ENCODE measurements at places on chromosomes 3 and 15.

GRCh38 chr3:70608434-70608833, 296.0 kb upstream of the MDFIC2 start:
- no peak for DNase-seq

DNA sequence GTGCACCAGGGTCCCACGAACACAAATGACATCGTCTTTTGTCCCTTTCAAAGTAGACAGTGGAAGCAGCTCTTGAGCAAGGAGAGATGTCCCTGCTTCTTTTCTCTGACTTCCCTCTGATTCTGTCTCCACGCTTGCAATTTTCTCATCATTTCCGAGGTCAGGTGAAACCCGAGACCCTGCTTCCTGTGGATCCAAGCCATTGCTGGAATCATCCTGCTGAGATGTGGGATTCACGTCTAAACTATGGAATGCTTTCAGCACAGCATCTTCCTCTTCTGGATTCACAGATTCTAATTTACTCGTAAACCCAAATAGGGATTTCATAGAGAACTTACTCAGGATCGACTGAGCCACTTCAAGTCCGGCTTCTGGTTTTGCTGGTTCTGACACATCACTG, 127.1 kb downstream of the FMN1 start:
- DNase-seq = no peak

DNA sequence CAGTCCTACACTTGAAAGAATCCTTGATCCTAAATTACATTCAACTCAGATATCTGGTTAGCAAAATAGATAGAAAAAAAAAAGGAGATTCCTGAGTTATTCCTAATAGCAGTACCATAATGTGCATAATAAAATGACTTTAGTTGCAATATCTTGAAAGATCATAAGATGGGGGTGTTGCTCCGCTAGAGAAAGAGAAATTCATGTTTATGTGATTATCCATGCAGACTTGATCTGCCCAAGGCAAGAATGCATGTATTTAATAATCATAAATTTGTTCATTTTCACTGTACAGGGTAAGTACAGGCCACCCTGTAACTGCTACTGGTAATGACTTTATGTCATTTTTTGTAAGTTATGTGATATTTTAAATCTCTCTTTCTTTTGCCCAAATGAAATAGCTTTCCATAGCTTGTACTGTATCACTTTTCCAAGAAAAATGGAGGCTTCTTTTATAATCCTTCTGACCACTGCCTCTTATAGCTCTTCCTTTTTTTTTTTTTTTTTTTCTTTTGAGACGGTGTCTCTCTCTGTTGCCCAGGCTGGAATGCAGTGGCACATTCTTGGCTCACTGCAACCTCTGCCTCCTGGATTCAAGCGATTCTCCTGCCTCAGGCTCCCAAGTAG, 84.6 kb downstream of the HCN4 start:
- DNase-seq = no peak

GRCh38 chr3:39000008-39000450, 51.7 kb downstream of the SCN11A start:
- no peak for DNase-seq

DNA sequence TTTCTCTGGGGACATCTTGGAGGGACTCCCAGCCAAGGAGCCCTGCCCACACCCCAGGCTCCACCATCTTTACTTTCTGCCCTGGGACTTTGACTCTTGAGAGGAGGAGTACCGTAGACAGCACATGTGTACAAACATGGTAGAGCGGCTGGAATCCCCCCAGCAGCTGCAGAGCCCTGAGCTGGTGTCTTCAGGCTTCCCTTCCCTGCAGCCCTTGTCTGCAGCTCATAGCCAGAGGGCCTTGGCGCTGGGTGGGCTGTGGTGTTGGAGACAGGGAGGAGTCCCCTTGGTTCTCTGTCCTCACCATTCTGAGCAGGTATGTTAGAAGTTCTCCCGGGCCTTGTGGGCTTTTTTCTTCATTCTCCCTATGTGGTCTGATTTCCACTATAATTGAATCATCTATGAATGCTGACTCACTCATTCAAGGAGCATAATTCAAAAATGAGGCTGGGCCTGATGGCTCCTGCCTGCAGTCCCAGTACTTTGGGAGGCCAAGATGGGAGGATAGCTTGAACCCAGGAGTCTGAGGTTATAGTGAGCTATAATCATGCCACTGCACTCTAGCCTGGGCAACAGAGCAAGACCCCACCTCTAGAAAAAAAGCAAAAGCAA, 97.8 kb upstream of the MEF2A start:
- DNase-seq = no peak

DNA sequence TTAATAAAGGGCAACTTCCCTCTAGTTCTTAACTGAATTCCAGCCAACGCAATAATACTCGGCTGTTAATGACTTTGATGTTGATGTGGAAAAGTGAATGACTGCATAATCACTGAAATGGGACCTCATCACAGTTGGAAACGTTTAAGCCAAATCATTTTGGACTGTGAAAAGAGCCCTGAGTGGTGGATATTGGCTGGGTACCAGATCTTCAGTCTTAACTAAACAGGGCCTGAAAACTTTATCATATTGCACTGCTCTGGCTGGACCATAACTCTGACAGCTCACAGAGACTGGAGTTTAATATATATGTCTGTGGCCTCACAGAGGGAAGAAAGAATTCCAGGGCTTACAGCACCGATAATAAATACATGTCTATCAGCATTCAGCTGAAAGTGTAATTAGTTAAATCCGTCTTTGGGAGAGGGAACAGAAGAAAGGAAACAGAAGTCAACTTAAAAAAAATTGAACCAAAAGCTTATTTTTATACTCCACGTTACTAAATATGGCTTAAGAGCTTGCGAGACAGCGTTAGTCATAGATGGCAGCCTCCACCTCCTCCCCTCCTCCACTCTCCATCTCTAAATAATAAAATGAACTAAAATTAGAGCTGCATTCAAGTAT, 222.3 kb upstream of the CDIN1 start:
- DNase-seq = no peak

DNA sequence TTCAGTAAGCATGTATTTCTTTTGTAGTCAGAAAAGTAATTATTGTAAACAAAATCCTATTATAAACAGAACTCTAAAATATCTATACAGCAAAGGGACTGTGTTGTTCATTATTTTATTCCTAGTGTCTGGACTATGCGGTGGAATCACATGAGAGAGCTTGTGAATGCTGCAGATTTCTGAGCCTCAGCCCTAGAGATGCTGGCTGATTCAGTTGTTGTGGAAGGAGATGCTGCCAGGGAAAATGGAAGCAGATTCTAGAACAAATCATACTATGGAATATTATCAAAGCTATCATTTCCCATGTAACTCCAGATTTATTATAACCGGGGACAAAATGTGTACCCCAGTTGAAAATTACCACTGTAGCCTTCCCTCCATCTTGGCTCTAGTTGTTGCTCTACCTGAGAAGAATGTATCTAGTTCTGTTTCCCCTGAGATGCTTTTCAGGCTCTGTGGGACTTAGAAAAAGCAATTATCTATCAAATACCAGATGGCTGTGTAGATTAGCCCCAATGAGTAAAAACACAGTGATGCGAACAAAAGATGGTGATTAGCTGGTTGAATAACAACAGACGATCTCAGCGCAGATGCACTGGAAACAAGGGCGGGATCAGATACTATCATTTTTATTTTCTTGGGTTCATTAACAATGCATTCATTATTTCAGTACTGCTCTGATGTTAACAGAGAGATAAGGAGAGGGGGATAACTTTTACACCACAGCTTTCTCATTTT, 131.3 kb downstream of the TMEM108 start:
- no peak for DNase-seq

DNA sequence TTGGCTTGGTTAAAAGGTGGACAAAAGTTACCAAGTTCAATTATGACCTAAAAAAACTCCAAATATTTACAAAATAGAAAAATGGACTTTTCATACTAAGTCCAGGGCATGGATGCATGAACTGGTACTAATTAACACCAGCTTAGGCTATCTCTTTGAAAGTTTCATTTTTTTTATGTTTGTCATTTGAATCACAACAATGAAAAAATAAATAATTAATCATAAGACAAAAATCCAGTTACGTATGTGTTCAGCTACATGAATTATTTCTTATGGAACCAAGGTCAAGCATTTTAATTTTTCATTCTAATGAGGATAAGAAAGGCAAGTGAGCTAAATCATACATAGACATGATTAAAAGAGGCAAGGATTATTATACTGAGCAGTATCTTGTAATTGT, 23.7 kb upstream of the STRIT1 start:
- no peak for DNase-seq

GRCh38 chr3:11220230-11220629, 52.0 kb upstream of the ATG7 start:
- DNase-seq = no peak

DNA sequence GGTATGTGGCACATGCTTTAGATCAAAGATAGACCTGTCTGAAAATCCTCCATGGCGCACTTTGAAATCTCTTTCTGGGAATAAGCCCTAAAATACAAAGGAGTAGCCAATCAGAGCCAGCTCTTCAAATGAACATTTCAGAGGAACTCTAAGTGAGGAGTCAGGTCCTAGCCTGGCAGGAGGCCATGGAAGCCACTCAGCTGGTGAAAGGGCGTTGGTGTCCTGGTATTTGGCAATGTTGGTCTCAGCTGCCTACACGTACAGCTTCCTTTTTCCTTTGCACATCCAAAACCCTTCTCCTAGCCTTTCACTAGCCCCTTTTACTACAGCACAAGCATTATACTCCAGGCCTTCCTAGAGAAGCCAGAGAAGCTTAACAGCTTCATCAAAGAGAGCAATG, 5.5 kb downstream of the WDR73 start:
- DNase-seq = no peak

DNA sequence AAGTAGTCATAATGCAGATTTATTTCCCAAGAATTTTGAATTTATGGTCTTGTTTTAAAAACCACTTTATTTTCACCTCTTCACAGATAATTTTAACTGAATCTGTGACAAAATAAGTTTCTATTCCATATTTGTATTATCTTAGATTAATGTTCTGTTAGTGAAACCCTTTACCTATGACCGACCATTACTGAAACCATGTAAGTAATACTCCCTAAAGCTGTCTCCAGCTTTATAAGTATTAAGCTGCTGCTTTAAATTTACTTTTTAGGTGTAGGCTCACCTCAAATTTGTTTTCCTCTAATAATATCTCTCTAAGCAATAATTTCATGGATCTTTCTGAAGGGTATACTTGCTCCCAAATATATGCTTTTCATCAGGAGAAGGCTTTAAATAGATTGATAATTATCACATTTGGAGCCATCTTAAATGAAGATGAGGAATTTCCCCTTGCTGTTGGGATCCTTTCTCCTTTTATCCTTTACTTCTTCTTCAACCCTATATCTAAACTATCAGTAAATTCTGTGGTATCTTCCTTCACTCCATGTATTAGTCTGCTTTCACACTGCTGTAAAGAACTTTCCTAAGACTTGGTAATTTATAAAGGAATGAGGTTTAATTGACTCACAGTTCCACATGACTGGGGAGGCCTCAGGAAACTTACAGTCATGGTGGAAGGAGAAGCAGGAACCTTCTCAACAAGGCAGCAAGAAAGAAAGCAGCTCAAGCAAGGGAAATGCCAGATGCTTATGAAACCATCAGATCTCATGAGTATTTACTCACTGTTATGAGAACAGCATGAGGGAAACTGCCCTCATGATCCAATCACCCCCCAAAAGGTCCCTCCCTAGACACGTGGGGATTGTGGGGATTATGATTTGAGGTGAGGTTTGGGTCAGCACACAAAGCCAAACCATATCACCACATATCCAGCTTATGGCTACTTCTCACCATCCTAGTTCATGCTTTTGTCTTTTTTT, 92.3 kb upstream of the P2RY1 start:
- DNase-seq = no peak

DNA sequence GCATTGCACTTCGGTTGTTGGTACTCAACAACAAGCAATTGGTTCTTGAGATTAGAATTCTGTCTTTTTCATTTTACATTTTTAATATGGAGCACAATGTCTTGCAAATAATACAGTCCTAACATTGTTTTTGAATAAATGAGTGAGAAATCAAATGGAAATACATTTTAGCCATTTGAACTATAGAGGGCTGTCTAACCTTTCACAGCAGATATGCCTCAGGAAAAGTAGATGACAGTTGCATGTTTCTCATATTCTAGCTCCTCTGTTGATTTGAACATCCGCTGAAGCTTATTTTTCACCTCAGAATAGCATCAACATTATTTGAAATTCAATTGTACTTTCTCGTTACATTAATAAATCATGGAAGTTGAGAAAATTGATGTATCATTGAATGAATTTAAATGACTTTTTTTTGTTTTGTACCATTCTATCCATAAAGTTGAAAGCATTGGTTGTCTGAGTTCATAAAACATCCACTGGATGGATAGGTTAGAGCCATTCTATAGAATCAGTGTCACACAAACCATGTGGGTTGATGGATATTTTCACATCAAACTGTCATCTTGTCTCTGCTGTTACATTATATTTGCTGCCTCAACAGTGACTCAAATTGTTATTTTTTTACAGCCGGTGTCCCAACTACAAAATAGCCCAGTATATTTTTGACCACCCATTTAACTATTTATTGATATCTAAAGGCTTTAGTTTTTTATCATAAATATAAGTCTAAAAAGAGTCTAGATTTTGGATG, 928.3 kb downstream of the NSUN3 start:
- no peak for DNase-seq

GRCh38 chr3:123491966-123492587, 43.2 kb upstream of the ADCY5 start:
- DNase-seq = no peak

DNA sequence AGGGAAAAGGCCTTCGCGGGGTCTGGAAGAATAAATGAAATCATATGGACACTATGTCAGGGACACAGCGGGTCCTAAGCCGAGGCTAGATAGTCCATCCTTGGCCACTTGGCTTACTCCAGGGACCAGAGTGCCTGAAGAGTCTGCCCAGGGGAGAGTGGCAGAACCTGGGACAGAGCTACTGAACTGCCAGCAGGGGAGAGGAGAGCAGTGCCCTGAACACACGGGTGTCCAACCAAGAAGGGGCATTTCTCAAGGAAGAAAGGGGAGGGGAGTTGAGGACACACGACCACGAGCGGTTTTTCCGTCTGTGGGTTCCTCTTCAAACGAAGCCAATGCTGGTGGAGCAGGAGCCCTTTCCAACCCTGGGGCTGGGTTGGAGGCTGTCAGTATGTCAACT, 1.0 kb downstream of the ACAN start:
- DNase-seq = no peak

GRCh38 chr15:77464129-77464865, 43.6 kb downstream of the HMG20A start:
- DNase-seq = no peak

GRCh38 chr3:70383360-70383831, 71.0 kb upstream of the MDFIC2 start:
- no peak for DNase-seq

DNA sequence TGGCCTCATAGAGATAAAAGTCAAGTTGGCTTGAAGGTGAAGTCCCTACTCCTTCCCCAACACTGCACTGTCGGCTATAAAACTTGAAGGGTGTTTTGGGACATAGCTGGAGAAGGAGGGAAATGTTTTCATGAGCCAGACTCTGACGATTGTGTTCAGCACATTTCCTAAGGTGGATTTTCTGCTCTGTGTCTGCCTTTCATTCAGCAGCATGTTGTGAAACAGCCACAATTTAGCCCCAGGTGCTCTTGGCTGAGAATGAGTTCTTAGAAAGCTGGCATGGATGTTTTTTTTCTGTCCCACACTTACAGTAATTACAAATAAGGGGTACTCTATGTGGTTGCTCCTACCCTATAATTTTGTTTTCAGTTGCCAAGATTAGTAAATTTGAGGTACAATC, 492.4 kb downstream of the MCTP2 start:
- DNase-seq = no peak

All from coronary artery (tissue), 2 donors.